Lower leg skin (tissue), 4 donors: ENCODE measurements at places on chromosomes 5 and 9. TPM values are rescaled to one million over a fixed set of nuclear protein-coding genes. Genes with fewer than 3 reads are reported as not detected.

The PCAT7 gene
- not detected for total RNA-seq

The TMEM174 gene
- not detected for total RNA-seq

The ARL14EPL gene
- not detected for total RNA-seq

The PITX1 gene
- 3.9 TPM for total RNA-seq

The RAD1 gene
- 27.0 TPM for total RNA-seq

The FSD1L gene
- 0.23 TPM for total RNA-seq

The SPINK6 gene
- 0.59 TPM for total RNA-seq

The IFNA7 gene
- not detected for total RNA-seq
